ENCODE measurements at places on chromosomes 1 and 21.

DNA sequence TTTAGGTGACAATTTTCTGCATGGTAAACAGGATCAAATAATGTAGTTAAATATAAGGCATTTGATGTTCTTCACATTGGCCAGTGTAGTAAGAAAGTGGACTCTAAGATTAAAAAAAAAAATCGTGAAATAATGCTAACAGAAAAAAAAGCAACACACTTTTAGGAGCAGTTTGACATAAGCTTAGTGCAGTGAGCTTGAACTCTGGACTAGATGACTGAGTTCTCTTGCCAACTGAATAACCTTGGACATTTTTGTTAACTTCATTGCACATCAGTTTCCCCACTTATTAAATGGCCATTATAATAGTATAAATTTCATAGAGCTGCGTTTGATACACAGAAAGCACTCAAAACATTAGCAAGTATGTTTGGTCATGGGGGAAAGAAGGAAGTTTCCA lies 649.3 kb upstream of the ADGRL4 start:
- DNase-seq = no peak

DNA sequence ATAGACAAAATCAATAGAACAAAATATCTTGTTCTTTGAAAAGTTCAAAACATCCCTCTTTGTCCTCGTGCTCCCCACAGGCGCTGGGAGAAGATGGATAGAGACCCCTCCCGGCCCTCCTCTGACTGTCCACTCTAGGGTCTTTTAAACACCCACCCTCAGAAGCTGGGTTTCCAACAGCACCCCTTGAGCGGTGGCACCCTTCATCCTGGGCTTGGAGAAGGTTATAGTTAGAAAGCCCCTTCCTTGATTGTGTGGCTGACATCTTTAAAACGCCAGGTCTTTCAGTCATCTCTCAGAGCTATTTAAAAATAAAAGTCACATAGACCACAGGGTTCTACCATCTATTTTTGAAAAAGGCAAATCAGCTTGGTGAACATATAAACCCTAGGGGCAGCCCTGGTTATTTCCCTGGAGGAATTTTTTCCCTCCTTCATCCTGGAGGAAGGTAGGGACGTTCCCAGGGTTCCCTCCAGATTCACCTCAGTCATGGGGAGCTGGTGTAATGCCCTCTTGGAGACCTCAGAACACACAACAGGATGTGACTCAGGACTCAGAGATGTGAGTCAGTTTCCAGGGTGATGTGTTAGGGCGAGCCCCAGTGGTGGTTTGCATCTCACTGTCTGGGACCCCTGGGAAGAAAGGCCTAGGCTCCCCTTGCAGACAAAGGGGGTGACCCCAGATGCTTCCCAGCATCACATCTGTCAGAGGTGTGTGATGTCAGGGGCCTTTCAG lies 138.5 kb downstream of the CLIC6 start:
- no peak for DNase-seq

DNA sequence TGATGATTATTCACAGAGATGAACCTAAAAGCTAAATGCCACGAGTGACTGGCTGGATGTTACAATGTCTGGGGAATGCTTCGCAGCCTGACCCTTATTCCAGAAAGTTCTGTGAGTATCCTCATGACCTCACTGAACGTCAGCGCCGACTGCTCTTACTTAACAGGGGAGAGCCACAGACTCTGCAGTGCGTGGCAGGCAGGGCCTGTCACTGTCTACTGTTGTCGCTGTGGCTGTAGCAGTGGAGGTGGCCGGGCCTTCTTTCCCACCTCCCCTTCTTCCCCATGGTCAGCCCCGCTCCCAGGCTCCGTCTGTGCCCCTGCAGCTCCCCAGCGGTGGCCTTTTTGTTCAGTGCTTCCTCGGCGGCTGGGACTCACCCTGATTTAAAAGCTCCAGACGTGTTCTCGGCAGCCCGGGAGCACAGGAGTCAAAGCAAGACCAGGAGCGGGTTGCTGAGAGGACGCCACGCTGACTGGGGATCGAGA lies 52.2 kb upstream of the TARBP1 start:
- no peak for DNase-seq

GRCh38 chr1:99439433-99440075 lies 175.3 kb downstream of the PLPPR4 start:
- DNase-seq = no peak

DNA sequence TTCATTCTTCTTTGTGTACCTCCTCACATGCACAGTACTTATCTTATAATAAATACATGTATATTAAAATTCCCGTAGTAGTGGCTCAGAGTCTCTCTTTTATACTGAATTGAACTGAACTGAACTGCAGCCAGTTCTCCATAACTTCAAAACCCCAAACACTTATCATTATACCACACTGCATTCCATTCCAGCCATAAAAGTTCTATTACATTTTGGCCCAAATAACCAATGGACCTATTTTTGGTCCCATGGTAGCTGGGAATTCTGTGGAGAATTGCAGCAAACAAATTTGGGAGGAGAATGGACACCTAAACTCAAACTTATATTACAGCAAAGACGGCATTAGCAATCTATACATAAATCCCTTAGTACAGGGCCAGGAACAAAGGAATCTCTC lies 86.6 kb upstream of the C1orf87 start:
- DNase-seq = no peak

DNA sequence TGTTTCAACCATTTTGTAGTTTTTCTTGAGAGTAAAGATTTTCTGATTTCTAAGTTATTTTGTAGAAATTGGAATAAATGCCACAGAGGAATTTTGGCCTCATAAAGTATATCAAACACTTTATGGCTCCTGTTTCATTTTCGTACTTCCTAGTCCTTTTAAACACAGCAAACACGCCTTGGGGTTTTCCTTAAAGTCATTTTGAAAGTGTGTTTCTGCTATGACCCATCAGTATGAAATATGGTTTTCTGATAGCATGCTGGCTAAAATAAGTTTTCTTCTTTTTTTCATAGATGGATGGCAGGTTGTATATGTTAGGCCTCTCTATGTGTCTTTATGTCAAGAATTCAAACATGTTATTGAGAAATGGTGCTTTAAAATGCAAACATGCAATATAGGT lies 940.1 kb upstream of the TMPRSS15 start:
- DNase-seq = no peak

DNA sequence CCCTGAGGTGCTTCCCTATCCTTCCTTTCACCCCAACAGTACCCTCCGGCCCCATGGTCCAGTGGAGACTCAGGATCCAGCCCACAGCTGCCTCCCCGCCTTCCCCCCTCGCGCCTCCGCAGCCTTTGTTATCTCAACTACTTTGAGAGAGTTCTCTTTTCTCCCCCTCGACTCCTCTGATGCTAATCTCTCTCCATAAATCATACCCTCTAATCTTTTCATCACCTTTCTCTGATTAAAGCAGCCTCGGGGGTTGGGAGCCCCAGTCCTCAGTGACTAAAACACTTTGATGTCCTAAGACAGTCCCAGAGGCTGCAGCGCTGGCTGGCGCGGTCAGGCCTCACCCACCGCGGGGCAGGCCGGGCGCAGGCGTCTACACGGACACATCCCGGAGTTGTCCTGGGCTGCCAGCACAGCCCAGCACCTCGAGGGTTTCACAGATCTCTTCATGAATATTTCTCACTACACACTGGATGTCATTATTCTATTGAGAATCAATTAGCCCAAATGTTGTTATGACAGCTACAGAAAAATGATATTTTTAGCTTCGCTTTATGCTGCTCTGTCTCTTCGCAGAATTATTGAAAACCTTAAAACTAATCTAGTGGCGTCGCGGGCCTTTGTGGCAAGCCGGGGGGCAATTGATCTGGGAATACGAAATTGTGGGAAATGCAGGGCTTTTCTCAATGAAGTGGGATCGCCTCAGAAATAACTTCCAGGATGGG lies 289.5 kb downstream of the RRAGC start:
- DNase-seq = no peak

- no peak for DNase-seq
These were observed 25.8 kb downstream of the COL18A1 start for GRCh38 chr21:45430521-45431501.

- DNase-seq = no peak
These were observed 26.6 kb downstream of the TMEM51 start for GRCh38 chr1:15180189-15180588.

DNA sequence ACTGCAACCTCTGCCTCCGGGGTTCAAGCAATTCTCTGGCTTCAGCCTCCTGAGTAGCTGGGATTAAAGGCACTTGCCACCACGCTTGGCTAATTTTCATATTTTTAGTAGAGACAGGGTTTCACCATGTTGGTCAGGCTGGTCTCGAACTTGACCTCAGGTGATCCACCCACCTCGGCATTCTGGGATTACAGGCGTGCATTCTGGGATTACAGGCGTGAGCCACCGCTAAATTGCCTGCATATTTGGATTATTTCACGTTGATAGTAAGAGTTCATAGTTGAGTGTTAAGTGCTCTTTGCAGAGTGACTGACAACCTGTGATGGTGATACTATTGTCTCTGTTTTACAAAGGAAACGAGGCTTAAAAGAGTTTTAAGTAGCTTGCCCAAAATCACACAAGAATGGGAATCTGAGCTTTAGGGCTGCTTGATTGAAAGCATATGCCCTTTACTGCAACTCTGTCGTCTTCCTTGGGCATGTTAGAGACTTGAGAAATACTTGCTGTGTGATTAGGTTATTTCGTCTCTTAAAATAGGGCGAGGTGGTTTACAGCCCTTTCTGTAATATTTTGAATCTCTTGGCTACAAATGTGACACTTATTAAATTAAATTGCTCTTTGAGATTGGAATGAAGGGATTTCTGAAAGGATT lies 12.4 kb downstream of the CDC42 start:
- no peak for DNase-seq

DNA sequence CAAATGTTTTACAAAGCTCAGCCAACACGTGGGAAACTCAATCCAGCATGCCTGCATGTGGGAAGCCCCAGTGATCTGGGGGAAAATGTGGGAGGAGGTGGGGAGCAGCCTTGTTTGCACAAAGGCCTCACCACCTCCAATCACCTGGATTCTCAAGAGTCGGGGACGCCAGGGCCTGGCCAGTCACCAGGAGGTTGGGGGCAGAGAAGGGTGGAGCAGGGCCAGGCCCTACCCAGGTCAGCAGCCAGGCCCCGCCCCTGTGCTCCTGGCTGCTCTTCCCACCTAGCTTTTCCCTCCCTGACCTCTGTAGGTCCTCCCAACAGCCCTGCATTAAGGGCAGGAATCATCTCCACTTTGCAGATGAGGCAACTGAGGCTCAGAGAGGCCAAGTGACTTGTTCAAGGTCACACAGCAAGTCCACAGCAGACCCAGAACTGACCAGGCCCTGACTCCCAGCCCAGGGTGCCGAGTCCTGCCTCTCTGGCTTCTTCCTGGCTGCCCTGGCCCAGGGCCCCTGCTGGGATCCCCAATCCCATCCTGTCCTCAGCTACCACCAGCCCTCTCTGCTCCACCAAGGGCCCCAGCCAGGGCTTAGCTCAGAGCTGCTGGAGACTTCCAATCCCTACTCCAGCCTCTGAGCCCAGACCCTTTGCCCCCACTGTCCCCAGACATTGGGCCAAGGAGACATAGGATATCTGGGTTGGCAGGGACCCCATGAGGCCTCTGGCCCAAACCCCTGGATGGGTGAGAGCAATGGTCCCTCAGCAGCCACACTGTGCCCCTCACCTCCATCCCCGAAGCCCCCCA lies 508.6 kb downstream of the PTPRU start:
- DNase-seq = no peak

- DNase-seq = no peak
These were observed 353.9 kb downstream of the LMO4 start for GRCh38 chr1:87682565-87682964.

DNA sequence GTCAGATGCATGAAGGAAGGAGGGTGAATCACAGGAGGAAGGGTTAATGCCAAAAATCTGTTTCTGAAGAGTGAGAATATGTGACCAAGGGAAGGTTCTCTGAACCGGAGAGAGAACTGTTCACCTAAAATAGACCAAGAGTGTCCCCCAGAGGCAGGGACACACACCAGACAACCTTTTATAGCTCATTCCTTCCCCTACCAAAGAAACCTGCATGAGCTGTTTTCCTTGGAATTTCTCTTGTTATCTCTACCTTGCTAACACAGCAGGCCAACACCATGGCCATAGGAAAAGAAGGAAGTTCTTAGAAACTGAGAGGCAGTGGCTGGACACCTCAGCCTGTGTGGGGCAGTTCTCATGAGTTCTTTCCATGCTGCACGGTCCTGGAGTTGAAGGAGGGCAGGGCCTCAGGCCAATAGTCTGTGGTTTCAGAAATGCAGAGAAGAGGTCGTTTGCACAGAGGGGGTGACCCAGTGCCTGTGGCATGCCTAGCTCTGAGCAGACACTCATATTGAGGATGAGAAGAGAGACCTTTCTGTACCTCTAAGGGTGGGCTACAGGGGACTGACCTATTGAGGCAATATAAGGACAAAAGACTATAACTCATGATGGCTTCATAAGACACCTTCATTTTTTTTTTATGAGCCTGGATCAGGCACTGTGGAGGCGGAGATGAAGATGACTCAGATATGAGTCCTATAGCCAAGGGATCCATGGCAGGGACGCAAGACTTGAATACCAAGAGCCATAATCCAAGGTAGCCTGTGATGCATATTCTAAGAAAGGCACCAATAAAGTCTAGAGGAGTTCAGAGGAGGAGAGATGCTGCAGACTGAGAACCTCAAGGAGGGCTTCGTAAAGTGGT lies 39.4 kb downstream of the IGFN1 start:
- no peak for DNase-seq

DNA sequence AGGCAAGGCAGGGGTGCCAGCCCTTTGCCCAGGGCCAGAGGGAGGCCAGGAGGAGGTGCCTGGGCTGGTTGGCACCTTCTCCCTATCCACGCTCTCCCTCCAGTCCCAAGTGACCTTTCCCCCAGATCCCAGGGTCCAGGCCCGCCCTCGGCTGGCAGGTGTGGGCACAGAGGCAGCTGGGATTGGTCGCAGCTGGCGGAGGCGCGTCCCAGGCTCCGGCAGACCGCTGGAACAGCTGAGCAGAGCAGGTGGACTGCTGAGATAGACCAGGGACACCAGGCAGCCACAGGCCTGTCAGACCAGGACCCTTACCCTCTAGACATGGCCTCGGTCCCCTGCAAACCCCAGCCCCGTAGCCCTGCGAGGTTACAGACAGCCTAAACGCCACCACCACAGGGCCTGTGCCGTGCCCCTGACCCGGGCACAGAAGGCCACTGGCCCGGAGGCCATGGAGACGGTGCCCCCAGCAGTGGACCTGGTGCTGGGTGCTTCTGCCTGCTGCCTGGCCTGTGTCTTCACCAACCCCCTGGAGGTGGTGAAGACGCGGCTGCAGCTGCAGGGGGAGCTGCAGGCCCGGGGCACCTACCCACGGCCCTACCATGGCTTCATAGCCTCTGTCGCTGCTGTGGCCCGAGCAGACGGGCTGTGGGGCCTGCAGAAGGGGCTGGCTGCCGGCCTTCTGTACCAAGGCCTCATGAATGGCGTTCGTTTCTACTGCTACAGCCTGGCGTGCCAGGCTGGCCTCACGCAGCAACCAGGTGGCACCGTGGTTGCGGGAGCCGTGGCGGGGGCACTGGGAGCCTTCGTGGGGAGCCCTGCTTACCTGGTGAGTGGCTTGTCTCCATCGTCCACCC lies at the start of gene SLC25A34:
Gene SLC25A34 (plus strand): TSS at position 221 of the 854 bp plus-strand sequence. CDS start 228 bp downstream, at position 449.
- no peak for DNase-seq

All from skin of body (tissue), 3 donors.